ENCODE measurements at places on chromosomes 16 and 17. TPM values are rescaled to one million over a fixed set of nuclear protein-coding genes. Genes with fewer than 3 reads are reported as not detected.

The PLD6 gene
- total RNA-seq, result 6.9 TPM

The ARHGAP23 gene
- 75.7 TPM for total RNA-seq

The SLC6A2 gene
- not detected for total RNA-seq

The MFAP4 gene
- 1.3 TPM for total RNA-seq

The ZNF785 gene
- total RNA-seq, result 33.2 TPM

The LRRC36 gene
- 3.1 TPM for total RNA-seq

Measured in parietal lobe (tissue), 2 donors.